ENCODE measurements at places on chromosomes 3 and 15.

- DNase-seq = no peak
Measured at GRCh38 chr3:2940062-2940461, 170.1 kb downstream of the IL5RA start.

DNA sequence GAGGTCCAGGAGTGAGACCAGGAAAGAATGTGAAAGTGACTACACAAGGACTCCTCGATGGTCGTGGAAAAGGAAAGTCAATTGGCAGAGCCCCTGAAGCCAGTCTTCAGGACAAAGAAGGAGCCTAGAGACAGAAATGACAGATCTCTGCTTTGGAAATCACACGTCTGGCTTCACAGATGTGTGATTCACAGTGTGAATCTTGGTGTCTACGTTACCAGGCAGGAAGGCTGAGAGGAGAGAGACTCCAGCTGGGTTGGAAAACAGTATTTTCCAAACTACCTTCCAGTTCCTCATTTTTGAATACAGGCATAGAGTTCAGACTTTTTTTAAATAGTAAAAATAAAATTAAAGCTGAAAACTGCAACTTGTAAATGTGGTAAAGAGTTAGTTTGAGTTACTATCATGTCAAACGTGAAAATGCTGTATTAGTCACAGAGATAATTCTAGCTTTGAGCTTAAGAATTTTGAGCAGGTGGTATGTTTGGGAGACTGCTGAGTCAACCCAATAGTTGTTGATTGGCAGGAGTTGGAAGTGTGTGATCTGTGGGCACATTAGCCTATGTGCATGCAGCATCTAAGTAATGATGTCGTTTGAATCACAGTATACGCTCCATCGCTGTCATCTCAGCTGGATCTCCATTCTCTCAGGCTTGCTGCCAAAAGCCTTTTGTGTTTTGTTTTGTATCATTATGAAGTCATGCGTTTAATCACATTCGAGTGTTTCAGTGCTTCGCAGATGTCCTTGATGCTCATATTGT lies 6.0 kb downstream of the CCR2 start:
- no peak for DNase-seq

GRCh38 chr3:4898454-4899313 lies 80.6 kb upstream of the BHLHE40 start:
- no peak for DNase-seq

DNA sequence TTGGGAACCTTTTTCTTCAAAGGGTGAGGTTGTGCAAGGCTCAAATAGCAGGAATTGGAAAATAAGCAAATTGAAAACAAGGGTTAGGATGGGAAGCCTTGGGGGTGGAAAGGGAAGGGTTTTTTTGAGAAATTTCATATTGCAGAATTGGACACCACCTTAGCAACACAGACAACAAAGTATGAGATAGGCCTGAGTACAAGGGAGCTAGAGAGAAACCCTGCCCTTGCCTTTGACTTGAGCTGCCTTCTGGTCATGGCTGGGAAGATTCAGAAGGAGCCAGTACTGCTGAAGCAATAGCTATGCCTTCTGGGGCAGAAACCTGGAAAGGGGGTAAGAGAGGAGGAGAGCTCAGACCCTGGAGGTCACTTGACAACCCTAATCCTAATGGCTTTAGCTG lies 445.6 kb downstream of the ERC2 start:
- no peak for DNase-seq

DNA sequence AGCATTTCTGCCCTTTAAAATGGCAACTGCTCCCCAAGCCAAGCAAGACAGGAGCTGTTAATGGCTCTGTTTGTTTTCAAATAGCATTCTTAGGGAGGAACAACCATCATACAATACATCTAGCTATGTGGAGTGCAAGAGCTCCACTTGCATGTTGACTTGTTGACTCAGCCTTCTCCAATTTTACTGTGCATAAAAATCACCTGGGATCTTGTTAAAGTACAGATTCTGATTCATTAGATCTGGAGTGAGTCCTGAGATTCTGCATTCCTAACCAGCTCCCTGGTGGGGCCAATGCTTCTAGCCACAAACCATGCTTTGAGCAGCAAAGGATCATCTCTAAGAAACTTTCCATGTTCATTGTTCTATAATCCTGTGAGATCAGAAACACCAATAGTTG lies 171.4 kb downstream of the THRB start:
- no peak for DNase-seq

DNA sequence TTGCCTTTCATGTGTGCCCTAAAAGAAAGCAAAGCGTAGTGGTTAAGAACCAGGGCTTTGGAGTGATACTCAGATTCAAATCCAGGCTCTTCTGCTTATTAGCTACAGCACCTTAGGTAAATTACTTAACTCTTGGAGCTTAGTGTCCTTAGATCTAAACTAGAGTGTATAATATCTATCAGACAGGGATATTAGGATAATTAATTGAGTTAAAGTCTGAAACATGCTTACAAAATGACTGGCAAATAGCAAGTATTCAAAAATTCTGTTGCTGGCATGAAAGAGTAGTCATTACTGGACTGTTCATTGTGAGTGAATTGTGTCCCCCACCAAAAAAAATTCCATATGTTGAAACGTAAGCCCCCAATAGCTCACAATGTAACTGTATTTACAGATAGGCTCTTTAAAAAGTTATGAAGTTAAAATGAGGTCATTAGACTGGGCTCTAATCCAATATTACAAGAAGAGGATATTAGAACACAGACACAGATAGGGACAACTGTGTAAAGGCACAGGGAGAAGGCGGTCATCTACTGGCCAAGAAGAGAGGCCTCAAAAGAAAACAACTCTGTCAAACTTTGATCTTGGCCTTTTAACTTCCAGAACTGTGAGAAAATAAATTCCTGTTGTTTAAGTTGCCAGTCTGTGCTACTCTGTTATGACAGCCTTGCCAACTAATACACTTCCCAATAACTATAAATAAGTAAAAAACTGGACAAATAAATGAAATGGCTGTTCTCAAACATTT lies 60.4 kb upstream of the LRRC3B start:
- no peak for DNase-seq

DNA sequence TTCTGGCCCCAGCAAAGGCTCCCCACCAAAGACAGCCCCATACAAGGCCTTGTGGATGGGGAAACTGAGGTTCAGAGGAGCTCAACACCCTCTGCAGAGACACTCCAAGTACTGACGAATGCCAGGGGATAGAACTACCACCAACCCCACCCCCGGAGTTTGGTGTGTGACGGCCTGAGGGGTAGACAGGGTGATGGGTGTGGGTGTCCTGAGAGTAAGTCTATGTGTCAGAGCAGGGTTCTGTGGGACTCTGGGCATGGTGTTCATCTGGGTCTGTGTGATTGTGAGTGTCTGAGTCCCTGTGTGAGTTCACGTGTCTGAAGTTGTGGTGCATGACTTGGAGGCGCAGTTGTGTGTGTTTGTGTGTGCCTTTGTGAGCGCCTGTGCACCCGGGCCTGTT lies 7.4 kb downstream of the PTH1R start:
- no peak for DNase-seq

- no peak for DNase-seq
Measured at GRCh38 chr3:149216193-149216869, 5.3 kb downstream of the CP start.

DNA sequence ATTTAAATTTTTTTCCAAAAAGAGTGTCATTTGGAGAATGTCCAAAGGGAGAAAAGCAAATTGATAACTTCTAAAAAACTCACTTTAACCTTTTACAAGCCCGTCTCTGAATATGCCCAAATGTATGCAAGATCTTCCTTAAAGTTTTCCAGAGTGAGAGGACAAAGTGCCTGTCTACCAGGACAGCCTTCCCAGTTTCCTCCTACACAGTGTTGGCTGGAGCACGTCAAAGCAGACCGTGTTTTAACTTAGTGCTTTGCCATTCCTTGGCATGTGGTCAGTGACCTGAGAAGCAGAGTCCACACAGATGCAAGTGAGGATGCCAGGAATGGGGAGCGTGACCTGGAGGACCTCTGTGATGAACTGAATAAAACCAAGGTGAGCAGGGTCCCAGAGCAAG lies 245.7 kb downstream of the FAM43A start:
- DNase-seq = no peak

- DNase-seq = no peak
Measured at GRCh38 chr3:183540501-183541234, 14.8 kb downstream of the KLHL6 start.

DNA sequence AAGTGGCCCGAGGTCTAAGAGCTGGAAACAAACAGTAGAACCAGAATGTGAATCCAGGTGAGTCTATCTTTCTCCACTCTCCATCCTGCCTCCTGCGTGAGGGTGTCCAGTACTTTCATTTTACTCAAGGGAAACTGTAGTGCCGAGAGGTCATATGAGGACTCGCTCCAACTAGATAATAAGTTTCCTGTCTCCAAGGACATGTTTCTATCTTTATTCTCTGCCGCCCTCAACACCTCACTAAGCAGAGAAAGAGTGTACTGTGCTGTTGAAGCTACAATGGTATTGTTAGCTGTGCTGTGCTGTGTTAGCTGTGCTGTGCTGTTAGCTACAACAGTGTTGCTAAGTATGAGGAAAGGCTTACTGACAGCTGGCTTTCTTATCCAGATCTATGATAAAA lies 137.9 kb upstream of the COL8A1 start:
- no peak for DNase-seq

DNA sequence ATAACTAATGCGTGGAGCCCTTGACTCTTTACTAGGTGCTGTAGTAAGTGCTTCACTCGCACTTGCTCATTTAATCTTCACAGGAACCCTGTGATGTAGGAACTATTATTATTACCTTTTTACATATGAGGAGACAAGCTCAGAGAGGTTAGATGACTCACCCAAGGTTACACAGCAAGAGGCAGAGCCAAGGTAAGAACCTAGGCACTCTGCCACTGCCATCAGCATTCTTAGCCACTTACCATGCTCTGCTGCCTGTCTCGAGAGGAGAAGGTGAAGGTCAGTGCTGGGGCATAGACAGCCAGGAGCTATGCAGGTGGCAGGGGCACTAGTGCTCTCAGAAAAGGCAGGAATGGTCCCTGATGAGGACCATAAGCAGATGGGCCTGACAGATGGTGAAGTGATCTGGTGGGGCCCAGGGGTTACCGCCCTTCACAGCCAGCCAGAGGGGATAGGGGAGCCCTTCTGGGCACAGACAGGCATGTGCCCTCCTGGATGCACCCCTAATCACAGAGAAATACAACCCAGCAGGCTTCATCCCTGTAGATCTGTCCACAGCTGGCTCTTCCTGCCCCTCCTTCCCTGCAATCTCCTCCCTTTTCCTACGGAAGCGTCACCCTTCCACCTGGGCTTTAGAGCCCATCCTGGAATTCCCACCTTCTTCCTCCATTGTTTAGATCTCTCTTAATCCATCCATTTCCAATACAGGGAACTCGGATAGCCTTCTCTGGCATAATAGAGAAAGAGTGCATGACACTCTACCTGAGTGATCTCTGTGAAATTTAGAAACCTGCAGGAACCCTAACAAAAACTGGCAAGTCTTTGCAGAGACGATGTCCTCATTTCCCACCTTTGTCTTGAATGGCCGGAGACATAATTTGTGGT lies 26.9 kb downstream of the ABTB1 start:
- no peak for DNase-seq

- no peak for DNase-seq
Measured at GRCh38 chr3:107106316-107106715, 270.9 kb upstream of the CCDC54 start.

GRCh38 chr3:132659000-132659364 lies 627 bp downstream of the ACAD11 start:
- DNase-seq = no peak

GRCh38 chr3:159322322-159322939 lies 520.6 kb downstream of the MFSD1 start:
- DNase-seq = no peak

DNA sequence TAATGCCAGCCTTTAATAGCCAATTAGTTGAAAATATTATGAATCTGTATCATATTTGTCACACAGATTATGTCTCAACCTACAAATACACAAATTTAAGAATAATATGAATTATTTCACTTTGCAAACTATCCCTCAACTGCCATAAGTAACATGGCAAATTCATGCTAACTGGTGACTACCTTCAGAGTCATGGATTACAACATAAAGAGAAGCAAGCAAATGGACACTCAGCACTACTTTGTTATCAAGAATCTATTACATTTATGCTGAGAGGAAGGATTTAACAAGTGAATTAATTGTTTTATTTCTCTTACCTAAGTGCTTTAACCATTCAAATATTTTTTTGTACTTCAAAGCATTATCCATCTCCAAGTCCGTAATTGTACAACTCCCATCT lies 103.1 kb upstream of the BCL6 start:
- DNase-seq = no peak

- no peak for DNase-seq
Measured at GRCh38 chr3:185250247-185250646, 3.6 kb downstream of the EHHADH start.

GRCh38 chr15:25943831-25944230 lies 80.7 kb upstream of the ATP10A start:
- no peak for DNase-seq

GRCh38 chr3:141447383-141447782 lies 39.4 kb upstream of the RASA2 start:
- no peak for DNase-seq

GRCh38 chr15:56534728-56535127 lies 69.8 kb upstream of the MNS1 start:
- DNase-seq = no peak

- no peak for DNase-seq
Measured at GRCh38 chr3:191240486-191240885, 41.4 kb downstream of the OSTN start.

DNA sequence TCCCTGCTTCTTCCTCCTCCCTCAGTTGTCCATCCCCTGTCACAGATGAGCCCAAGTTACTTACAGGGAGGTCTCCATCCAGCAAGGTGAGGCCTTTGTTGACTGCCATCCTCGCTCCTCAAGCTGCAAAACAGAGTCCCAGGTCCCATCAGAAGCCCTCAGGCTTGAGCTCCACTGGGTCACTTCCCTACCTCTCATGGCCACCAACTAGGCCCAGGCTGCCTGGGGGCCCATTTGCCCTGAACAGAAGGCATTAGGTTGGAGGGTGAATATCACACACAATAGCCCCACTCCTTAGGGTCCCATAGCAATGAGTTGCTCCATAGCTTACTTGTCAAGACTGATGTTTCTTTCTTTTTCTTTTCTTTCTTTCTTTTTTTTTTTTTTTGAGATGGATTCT lies 1.8 kb downstream of the PLIN1 start:
- no peak for DNase-seq

DNA sequence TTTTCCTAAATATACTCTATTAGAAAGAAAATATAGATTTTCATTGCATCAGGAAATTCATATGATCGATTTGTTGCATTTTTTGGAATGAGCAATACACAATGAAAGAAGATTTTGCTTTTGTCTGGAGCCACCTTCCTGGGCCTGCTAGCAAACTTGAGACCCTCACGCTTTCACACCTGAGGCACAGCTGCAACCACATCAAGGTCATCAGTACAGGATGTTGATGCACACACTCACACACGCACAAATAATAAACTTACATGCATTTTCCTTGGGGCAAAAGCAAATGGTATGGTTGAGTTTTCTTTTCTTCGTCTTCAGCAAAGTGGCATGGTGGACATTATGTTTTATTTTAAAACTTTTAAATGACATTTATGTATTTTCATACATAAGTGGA lies 64.8 kb upstream of the SATB1 start:
- no peak for DNase-seq
